ENCODE measurements at places on chromosomes 16 and 17.
A peak's percentile ranks its signal among the peaks of the same experiment; 100 is the strongest.

DNA sequence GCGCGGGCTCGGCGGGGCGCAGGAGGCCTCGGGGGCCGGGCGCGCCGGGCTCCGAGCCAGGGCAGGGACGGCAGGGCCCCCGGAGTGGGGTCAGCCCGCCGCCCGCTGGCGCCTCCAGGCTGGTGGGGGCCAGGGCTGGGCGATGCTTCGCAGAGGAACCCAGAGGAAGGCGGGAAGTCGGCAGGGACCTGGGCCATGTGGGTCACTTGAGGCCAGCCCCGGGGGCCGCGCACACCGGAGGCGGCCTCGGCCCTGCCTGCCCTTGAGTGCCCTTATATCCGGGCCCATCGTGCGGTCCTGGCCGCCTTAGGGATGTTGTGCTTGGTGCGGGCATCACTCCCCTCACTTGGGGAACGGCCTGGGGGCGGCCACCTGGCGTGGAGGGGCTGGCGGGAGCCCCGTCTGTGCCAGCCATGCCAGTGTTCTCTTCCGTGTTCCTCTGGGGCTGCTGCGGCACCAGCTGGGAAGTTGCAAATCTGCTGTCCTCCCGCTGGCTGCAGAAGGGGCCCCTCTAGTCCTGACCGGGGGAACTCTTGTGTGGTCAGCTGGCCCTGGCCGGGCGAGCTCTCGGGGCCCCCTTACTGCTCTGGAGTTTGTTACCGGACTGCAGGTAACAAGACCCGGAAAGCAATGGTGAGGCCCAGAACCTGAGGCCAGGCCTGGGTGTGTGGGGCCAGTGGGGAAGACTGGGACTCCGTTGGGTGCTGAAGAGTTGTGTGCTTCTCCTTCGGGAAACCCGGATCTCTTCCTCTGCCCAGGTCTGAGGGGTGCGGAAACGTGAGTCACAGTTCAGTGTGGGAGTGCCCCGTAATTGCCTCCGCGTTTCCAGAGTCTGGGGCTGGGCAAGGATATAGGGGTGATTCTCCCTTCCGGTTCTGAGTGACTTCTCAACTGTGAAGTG, 849 bp downstream of the CAPN15 start:
- DNase-seq: peak; percentile 37

- DNase-seq: peak; percentile 46
These were observed 942 bp downstream of the LDAF1 start for GRCh38 chr16:21159281-21159951.

DNA sequence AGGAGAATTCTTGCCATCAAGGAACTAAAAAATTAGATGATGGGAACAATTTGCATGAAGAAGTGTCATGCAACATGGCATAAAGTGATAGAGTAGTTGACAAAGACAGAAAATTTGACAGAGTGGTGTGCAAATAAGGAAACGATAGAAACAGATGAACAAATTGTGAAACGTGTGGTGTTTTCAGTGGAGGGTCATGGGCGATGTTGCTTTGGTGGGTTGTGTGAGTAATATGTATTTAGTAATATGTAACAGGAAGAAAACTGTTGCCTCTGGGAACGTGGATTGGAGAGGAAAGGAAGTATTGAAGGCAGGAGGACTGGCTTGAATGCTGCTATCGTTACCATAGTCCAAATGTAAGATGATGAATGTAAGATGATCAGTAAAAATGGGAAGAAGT, 3.6 kb downstream of the COX10 start:
- DNase-seq: no peak

DNA sequence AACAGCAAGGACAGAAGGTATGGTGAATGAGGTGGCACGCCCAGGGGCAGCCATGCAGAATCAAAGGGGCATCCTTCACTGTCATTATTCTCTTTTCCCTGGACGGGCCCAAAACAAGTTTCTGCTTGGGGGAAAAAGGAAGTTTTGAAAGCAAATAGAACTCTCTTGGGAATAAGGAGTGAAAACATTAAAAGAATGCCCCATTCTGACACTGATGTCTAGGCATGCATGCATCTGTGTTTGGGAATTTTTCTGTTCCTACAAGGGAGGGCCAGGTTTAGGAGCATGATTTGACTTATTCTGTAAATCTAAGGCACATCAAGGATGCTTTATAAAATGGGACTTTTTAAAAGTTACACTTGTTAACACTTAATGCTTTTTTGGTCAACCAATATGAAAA, 34.3 kb upstream of the SLC12A3 start:
- DNase-seq: no peak

DNA sequence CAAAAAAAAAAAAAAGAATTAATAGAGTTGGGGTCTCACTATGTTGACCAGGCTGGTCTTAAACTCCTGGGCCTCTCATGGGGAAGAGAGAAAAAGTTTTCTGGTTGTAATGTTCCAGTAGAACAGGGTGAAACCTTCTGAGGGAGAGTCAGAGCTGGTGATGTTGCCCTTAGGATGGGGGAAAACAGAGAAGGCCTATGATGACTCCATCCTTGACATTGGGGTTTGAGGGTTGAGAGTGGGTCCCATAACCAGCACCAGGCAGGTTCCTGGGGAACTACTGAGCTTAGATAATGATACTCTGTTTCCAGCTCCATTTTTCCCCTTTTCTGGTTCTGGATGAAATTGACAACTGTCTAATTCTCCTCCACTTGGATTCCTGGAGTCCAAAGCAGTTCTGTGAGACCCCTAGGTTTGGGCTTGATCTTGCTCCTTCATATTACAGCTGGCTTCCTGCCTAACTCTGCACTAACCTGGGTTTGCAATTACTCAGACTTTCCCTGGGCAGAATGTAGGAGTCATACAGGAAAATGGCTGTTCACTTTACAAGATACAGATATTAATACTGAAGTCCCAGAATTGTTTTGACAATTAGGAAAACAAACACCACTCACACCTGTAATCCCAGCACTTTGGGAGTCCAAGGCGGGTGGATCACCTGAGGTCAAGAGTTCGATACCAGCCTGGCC, 62.8 kb upstream of the B4GALNT2 start:
- no peak for DNase-seq

- DNase-seq: no peak
These were observed 125.3 kb upstream of the SALL1 start for GRCh38 chr16:51276336-51276735.

DNA sequence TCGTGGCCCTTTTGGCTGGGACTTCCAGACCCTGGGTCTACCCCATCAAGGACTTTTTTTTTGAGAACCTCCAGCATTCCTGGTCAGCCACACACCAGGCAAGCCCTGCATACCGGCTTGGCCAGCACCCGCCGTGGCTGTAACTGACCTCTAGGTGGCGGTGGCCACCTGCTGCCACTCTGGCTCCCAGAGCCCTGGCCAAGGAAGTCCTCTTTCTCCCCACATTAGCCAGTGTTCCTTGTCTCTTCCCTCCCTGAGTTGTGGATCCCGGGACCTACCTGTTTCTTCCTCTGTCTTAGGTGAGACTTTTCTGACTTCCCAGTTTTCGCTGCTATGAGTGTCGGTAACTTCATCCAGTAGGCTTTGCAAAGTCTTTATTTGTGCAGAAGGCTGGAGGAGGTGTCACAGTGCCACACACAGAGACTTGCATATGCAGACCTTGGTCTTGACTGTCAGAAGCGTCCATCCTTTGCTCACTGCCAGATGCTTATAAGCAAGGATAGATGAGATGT, 348.3 kb downstream of the CPPED1 start:
- peak; percentile 61 for DNase-seq

DNA sequence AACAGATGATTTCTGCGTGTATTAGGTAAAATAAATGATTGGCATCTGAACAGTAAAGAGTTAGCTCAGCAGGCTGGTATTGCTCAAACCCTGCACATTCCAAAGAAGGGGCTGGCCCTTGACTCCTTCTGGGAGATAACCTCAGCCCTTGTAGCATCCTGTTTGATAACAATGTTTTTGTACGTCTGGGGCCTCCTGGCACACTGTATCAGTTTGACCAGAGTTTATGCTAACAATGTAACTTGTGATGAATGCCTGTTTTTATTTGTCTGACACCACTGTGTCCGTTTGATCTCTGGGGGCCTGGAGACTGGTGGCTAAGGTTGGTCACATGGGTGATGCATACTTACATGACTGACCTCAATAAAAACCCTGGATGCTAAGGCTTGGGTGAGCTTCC, 43.8 kb upstream of the NDRG4 start:
- no peak for DNase-seq

DNA sequence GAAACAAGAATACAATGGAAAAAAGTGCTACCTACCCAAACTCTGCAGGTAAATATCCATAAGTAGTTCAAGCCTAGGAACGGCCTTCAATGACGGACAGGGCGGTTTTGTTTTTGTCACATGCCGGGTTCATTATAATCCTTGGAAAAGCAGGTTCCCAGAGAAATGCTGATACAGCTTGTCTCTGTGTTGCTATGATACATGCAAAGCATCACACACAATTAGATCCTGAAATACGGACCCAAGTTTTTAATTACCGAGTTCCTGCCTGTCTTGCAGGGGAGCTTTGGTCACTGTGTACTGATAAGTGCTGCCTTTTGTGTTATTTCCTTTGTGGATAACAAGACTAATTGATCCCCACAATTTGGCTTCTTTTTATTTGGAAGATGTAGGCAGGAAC, 217.4 kb downstream of the HAPSTR1 start:
- DNase-seq: no peak

DNA sequence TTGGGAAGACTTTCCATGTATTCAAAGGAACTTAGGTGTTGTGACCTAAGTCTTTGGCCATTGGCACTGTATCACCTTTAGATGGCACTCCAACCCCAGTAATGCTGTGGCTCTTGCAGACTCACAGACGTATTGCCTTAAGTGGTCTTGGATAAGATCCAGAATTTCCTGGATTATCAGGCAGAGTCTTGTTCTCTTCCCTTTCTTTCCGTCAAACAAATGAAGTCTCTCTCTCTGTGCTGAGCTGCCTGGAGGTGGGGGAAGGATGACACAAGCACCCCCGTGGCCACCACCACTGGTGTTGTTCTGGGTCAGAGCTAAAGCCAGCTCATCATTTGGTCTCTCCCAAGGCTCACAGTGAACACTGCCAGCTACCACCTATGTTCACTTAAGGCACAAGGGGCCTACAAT, 789.9 kb upstream of the KIF2B start:
- DNase-seq: peak; percentile 34

- DNase-seq: no peak
These were observed 22.2 kb downstream of the MARVELD3 start for GRCh38 chr16:71648162-71648561.

GRCh38 chr16:4293822-4294457, 21.1 kb upstream of the TFAP4 start:
- DNase-seq: no peak

All from OCI-LY7 (cell line).